ENCODE measurements at places on chromosomes 5 and 9.

DNA sequence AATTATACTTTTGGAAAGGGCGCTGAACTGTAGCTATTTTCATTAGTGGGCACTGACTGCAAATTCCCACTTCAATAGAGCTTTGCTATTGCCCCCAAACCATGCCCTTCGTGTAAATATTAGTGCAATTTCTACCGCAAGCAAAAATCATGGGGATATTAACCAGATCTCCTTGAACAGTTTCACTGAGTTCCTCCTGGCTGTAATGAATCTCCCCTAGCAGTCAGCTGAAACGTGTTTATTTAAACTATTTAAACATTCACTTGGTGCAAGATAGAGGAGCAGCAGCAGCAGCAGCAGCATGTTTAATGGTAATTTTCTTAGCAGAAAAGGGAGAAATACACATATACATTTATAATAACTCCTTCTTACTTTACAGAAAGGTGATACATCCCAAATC lies 54.4 kb downstream of the ARRDC3 start:
- DNase-seq = no peak

GRCh38 chr5:144125163-144125726 lies 45.2 kb downstream of the YIPF5 start:
- no peak for DNase-seq

GRCh38 chr5:107669096-107670031 lies 1.4 kb downstream of the EFNA5 start:
- peak; percentile 18 for DNase-seq

DNA sequence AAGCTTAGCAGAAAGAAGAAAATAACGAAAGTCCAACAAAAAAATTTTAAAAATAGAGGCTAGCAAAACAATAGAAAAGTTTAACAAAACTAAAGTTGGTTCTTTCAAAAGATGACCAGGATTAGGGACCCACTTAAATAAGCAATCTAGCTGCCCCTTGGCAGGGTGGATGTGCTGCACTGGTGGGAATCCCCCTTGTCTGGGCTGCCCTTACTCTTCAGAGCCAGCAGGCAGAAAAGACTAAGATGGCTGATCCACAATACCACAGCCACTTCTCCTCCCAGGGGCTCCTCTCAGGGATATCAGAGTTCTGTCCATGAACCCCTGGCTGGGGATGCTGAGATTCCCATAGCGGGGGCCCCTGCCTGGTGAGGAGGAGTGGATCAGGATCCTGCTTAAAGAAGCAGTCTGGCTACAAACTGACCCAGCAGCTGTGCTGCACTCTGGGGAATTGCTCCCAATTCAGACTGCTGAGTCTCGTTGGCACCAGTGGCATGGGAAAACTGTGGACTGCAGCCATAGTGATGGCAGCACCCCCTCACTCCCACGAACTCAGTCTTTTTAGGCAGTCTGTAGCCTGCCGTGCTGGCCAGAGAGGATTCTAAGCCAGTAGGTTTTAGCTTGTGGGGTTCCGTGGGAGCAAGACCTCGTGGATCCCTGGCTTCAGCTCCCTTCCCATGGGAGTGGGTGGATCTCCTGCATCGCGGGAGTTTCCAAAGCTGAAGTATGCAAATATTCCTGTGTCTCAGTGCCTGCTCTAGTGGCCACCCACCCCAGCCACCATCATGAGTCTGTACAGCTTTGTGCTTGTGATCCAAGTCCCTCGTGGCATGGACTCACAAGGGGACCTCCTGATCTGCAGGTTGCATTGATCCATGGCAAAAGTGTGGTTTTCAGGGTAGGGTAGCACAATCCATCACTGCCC lies 2.9 kb upstream of the INSL6 start:
- DNase-seq = no peak

GRCh38 chr9:91179237-91180138 lies 182.2 kb downstream of the AUH start:
- no peak for DNase-seq

- DNase-seq = no peak
Observed at GRCh38 chr5:16884595-16884994, 51.5 kb downstream of the MYO10 start.

GRCh38 chr5:14495301-14495700 lies 86.3 kb upstream of the OTULINL start:
- DNase-seq = no peak

- no peak for DNase-seq
Observed at GRCh38 chr5:126757713-126758357, 19.1 kb upstream of the LMNB1 start.

DNA sequence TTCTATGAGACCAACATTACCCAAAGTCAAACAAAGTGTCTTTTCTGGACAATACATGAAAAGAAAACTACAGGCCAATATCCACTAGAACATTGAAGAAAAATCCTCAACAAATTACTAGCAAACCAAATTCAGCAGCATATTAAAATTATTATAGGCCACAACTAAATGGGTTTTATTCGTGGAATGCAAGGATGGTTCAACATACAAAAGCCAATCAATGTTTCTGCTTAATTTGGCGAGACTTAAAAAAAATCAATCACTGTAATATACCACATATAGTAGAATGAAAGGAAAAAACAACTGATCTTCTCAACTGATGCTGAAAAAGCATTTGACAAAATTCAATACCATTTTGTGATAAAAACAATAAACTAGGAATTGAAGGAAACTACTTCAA lies 51.8 kb upstream of the FNIP1 start:
- no peak for DNase-seq

DNA sequence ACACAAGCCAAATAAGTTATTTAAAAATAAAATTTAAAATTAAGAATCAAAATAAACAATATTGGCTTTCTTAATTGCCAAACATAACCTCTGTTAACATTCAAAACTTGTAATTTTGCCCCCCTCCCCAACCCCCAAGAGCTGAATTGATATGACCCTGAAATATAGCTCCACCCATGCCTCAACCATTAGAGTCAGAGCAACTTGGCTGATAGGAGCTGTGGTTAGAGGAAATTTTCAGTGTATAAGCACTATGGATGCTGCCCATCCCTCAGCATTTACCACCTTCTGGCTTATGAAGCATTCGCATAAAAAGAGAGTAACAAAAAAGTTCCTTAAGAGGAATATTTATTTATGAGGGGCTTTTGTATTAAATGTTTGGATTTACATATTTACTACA lies 6.1 kb downstream of the POC5 start:
- no peak for DNase-seq

- DNase-seq = no peak
Observed at GRCh38 chr5:38462976-38463633, 93.3 kb downstream of the LIFR start.

GRCh38 chr9:37512437-37512836 lies 26.7 kb downstream of the POLR1E start:
- DNase-seq = no peak

DNA sequence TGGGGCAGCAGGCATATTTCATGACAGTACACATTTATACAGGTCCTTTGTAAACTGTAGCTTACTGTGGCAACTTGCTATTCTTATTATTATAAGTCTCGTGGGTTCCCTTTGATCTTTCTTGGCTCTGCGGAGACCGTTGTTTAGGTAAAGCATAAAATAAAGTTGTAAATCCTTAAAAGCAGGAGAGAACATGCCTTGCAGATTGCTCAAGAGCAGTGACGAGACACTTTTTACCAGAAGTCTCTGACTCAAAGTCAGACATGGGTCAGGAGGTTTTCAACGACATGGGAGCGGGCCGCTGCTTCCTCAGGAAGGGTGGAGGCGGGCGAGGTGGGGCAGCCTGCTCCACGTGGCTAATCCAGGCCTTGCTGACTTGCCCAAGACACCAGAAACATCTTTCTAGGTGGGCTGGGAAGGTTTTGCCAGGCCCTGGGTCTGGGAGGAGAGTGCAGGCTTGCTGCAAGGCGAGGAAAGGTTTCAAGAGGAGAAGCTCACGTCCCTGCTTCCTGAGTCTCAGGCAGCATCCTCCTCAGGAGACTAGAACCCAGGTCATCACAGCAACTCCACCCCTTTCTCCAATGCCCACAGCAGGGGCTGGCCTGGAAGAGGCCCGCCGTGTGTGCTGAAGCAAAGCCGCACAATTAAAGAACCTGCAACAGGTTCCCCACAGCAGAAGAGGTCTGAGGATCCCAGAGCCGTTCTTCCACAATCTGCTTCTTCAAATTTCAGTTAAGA lies 6.5 kb downstream of the TBC1D2 start:
- no peak for DNase-seq

- no peak for DNase-seq
Observed at GRCh38 chr5:11324521-11325289, 563.7 kb upstream of the DAP start.
